RPMI8226 (cell line): ENCODE measurements at places on chromosomes 6 and 20.

GRCh38 chr6:149503276-149503675 lies 18.5 kb upstream of the ZC3H12D start:
- no peak for DNase-seq

- no peak for DNase-seq
Measured at GRCh38 chr20:62043131-62043914, 22.4 kb downstream of the TAF4 start.

GRCh38 chr20:53763707-53764414 lies 170.2 kb upstream of the ZNF217 start:
- no peak for DNase-seq

GRCh38 chr20:31990641-31991338 lies 19.4 kb upstream of the CCM2L start:
- DNase-seq = no peak

DNA sequence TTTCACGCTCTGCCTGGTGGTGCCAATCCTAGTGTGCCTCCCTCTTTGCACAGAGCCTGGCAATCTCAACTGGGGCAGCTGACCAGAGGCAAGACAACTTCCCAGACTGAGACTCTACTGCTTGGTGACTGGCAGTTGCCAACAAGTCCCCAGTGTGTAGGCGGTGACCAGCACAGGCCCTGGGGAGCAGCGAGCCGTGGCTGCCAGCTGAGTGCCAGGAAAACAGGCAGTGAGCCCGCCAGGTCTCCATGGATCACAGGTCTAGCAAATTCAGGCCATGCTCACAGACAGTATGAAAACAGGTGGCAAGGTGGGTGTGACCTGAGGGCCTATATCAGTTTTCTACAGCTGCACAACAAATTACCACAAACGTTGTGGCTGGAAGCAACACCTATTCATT lies 289.9 kb downstream of the KIF16B start:
- no peak for DNase-seq
